ENCODE measurements at places on chromosomes 16 and 17.
A peak's percentile ranks its signal among the peaks of the same experiment; 100 is the strongest.

- no peak for DNase-seq
These were observed 308.9 kb upstream of the MON1B start for GRCh38 chr16:76882105-76882504.

GRCh38 chr16:27127308-27127707 is 60.6 kb downstream of the C16orf82 start:
- DNase-seq: no peak

- DNase-seq: no peak
These were observed 16.2 kb upstream of the CTCF start for GRCh38 chr16:67546091-67546501.

DNA sequence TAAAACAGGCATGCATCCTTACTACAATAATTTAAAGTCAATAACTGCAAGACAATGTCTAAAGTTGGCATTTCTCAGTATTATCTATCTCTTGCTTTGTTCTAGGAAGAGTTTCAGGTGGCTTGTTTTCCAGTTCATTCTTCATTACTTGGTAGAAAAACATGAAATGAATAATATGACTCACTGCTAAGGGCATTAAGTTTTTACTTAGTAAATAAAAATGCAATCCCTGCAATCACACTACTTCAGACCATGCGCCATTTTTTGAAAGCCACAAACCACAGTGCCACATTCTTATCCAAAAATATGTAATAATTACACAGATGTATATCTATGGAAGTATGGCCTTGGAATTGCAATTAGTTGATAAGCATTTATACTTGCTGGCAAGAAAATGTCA is 55.4 kb downstream of the CREBBP start:
- DNase-seq: no peak

DNA sequence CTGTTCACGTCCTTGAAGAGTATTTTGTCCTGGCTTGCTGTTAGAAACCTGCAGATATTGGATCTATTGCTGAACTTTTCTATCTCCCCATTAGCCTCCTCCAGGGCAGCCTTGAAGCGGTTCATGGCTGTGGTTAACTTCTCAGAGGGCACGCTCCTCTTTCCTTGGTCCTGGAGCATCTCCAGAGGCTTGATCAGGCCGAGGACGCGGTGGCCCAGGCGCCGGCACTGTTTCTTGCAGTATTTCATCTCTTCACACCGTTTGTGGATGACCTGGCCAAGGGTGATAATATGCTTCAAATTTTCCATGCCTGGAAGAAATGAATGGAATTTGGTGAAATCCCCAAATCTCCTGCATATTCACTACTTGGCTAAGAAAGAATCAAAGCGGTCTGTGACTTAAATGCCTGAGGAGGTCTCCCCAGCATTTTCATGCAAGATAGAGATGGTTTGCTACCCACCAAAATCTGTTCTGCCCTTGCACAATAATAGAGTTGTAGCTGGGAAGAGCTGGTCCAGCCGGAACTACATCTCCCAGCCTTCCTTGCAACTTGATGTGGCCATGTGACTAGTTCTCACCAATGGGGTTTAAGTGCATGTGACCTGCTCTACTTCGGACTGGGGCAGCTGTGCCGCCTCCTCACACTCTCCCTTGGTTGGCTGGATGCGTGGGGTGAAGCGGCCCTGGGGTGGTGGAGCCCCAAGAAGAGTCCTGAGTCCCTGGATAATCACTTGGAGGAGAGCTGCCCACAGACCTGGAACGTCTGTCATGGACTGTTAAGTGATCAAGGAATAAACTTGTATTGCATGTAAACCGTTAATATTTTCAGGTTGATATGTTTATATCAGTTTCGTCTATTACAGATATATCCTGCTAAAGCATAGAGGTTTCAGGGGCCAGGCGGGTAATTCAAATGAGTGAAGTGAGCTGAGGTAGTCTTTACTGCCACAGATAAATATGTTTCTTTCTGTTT is 4.9 kb downstream of the MLKL start:
- peak; percentile 51 for DNase-seq

- DNase-seq: no peak
These were observed 339.4 kb downstream of the SEC14L1 start for GRCh38 chr17:77480199-77480508.

GRCh38 chr16:82824408-82824807 is 197.6 kb downstream of the CDH13 start:
- DNase-seq: no peak

GRCh38 chr16:1602285-1602684 is 9.6 kb downstream of the IFT140 start:
- no peak for DNase-seq

DNA sequence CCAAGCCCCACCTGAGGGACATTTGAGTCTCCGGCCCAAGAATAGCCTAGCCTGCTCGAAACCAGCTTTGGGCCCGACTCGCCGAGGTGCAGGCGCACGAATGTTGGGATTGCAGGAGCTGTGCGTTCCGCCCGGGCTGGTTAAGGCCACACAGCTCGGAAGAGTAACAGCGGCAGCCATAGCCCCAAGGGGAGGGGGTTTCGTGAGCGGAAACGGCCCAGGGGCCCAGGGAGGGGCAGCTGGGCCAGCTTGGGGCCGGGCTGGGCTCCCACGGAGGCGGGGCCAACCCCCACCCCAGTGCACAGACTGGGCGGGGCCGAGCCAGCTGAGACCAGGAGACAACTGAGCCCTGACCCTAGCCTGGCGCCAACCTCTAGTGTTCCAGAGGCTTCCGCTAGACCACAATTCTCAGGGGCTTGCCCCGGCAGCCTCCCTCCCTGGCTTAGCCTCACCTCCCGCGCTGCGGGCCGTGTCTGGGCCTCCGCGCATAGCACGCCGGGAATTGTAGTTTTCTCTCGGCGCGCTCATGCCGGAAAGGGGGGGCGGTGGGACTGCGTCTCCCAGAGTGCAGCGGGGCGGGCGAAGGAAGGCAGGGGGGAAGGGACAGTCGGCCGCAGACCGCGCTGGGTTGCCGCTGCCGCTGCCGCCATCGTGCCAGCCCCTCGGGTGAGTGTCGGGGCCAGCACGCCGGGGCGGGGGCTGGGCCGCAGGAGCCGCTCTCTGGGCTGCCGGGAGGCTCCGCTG is at the start of gene NUTF2:
Gene NUTF2, plus strand, starts transcription at position 614 of the 744 bp plus-strand sequence. CDS start 18,198 bp downstream, outside the sequence.
- DNase-seq: peak; percentile 93

GRCh38 chr17:61458421-61459141 is 6.4 kb downstream of the TBX4 start:
- no peak for DNase-seq

- no peak for DNase-seq
These were observed 122.6 kb upstream of the MON1B start for GRCh38 chr16:77068402-77068801.
